ENCODE measurements at places on chromosomes 7 and 10.

DNA sequence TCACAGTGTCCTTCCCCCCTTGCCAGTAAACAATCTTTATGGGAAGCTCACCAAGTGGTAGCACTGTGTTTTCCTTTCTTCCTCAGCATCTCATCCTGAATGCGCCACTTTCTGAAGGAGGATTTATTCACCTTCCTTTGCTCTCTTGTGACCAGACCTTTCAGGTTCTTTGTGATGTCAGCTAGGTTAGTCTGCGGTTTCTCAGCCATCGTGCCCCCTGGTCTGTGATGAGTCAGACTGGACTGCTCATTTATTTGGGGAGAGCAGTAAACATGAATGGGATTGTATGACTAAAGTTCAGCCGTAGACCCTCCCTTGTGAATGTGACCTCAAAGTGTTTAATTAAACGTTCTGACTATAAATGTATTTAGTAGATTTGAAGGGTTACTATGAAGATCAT, 235.1 kb upstream of the CELF2 start:
- DNase-seq = no peak

DNA sequence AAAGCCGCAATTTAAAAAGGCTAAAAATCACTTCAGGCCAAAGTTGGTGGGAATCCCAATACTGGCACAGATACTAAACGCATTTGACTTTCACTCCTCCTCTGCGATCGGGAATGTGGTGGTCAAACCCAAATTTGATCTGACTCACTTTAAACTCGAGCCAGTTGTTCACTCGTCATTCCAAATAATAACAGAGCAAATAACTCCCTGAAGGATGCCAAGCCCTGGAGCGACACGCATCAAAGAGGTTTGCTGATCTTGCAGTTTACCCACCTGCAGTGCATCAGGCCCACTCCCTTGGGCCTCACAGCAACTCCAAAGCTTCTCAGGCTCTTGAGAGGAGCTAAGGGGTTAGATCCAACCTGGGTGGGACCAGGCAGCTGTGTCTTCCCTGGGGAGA, 12.2 kb downstream of the PTN start:
- no peak for DNase-seq

DNA sequence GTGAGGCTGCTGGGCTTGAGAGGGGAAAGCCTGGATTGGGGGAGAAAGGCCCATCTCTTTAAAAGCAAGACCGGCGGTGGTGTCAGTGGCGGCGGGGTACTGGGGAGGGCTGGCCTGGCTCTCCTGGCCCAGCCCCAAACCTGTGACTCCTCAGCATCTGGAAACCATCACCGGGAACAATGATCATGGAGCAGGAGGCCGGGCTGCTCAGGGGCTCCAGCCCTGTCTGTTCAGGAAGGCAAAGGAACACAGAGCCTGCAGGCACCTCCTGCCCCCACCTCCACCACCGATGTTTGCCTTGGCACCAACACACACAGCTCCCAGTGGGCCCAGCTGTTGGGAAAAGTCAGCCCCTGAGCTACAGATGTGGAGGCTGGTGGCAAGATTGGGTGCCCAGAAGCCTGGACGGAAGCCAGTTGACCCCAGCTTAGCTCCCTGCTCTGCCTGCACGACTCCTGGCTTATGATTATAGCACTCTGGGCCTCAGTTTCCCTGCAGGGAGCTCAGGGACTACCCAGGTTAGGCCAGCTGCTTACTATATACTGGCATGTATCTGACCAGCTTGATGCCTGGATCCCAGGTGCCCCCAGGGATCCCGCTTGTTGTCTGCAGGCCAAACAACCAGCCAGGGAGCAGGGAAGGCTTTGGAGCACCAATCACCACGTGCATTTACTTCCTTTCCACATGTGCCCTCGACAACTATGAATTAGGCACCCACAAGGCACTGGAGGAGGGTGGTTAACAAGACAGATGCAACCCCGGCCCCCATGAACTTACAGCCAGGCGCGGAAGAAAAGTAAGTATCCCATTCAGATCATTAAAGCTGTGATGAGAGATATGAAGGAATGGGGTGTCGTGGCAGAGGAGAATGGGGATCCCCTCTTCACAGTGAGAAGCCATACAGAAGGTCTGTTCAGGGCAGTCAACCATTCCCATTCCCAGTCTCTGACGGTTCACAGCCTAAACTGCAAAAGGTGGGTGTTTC, 37.3 kb downstream of the ZCCHC24 start:
- DNase-seq = no peak

DNA sequence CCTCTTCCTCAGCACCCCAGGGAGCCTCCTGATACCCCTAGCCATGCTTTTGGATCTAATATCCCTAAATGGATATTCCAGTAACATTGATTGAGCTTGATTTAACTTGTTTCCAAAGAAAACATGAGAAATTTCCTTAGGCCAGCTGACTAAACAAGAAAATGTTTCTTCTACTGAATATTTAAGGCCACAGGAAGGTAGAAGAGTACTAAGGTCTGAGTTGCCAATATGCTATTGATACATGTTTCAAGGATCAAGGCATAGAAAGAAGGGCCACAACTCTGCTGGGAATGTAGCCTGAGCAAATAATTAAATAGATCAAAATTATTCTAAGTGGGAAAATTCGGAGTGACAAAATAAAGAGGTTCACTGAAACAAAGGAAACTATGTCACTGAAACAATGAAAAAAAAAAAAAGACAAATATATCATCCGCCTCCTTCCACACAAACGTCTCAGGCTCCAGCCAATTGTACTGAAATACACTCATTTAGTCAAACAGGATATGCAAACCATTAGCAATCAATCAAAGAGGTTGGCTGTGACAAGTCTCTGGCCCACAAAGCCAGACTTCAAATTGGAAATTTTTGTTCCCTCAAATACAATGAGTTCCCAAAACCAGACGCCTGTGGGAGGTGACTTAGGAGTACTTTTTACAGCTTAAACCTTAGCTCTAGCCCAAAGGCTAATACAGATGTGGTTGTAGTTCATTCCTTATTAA, 396.2 kb downstream of the HTR7 start:
- no peak for DNase-seq

GRCh38 chr7:25636871-25637283, 408.6 kb upstream of the NPVF start:
- no peak for DNase-seq

DNA sequence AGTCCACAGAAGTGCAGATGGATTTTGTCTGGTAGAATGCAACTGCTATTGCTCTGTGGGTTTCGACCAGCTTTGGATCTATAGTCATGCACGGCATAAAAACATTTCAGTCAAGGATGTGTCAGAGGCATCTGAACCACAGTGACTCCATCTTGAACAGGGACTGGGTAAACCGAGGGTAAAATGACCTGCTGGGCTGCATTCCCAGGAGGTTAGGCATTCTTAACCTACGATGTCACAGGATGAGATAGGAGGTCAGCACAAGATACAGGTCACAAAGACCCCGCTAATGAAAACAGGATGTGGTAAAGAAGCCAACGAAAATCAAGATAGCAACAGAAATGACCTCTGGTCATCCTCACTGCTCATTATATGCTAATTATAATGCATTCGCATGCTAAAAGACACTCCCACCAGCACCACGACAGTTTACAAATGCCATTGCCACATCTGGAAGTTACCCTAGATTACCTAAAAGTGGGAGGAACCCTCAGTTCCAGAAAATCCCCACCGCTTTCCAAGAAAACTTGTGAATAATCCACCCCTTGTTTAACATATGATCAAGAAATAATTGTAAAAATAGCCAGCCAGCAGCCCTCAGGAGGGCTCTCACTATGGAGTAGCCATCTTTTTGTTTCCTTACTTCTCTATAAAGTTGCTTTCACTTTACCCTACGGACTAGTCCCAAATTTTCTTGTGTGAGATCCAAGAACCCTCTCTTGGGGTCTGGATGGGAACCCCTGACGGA, 50.7 kb upstream of the CPXM2 start:
- DNase-seq = no peak

GRCh38 chr7:1675036-1675671, 5.1 kb downstream of the ELFN1 start:
- DNase-seq = no peak

GRCh38 chr10:116403740-116404250, 23.9 kb upstream of the PNLIPRP3 start:
- DNase-seq = no peak

DNA sequence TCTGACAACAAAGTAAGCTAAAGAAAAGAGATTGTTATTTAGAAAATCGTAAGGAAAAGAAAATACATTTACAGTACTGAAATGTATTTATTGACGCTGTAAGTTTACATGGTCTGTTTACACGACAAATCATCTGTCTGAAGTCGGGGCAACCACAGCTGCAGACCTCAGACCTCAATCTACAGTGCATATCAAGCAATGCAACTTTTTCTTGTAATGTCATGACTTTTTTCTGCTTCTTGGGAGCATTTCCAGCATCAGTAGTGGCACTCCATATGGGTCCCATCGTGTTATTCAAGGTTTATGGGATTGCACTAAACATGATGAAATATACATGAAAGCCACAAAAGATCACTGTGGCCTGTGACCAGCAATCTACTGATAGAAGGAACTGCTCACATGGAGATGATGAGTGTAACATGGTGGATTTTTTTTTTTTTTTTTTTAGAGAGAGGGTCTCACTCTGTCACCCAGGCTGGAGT, 77.1 kb downstream of the MTPN start:
- DNase-seq = no peak

DNA sequence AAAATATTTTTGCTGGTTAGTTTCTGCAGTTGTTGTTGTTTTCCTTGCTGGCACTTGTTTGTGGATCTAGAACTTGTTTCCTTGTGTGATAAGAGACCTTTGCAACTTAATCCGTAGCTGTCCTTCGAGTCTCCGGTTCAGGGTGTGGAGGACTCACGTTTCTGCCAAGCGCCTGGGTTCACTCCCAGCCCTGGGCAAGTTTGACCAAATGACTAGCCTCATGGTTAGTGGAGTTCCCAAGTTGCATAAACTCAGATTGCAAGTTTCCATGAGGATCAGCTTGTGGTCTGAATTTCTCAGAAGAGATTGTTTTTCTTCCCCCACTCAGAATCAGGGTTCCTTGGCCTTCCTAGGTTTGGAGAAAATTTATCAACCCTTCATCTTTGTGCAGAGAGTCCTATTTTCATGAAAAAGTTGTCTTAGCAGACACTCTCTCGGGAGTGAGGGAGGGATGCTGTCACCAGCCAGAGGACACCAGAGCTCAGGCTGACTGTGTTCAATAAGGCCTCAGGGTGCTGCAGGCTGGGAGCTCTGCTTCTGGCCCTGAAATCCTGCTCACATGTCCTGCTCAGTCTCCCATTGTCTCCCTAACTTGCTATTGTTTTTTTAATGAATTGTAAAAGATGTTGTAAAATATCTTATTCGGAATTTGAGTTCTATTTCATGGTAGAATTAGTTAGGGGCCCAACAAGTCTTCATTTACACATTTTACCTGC, 377.7 kb upstream of the KLF6 start:
- DNase-seq = no peak
